Endothelial cell of umbilical vein (primary cell): ENCODE measurements at places on chromosomes 2 and 18. TPM values are rescaled to one million over a fixed set of nuclear protein-coding genes. Genes with fewer than 3 reads are reported as not detected.

Gene CD28
- total RNA-seq = 0.15 TPM in 1 of 2 replicates, not detected in the other

Gene FSIP2
- total RNA-seq = 0.16 and 0.24 TPM in 2 replicates

Gene DSG2
- 0.04 TPM in 1 of 2 replicates, not detected in the other for total RNA-seq

Gene MYO5B
- total RNA-seq = 1.1 and 1.4 TPM in 2 replicates

Gene DYNC1I2
- 138 and 144 TPM in 2 replicates for total RNA-seq

Gene TYMS
- total RNA-seq = 189 and 200 TPM in 2 replicates
